ENCODE measurements at places on chromosomes 7 and 10. TPM values are rescaled to one million over a fixed set of nuclear protein-coding genes. Genes with fewer than 3 reads are reported as not detected.

Gene FAM131B
- 10.6 TPM for total RNA-seq

Gene CHPF2
- 30.5 TPM for total RNA-seq

Gene STEAP1B
- not detected for total RNA-seq

Gene TRPV5
- total RNA-seq = 0.34 TPM

Gene ORC5
- total RNA-seq = 61.9 TPM

DNA sequence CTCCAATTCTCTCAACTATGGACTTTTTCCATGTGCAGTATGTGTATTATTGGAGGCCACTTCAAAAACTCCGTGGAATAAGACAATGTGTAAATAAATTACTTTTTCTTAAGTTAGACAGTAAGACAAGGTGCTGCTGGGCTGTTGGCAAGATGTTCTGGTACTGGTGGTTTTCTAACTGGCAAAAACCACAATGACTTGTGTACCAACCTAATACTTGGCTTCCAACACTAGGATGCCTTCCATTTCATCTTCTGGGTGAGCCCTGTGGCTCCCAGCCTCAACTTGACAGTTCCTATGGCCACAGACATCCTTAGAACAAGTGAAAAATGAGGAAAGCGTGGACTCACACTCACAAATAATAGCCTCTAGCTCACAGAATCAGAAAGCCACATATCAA, 77.0 kb downstream of the OSBPL3 start:
- DNase-seq = no peak

- no peak for DNase-seq
Observed at GRCh38 chr7:44313016-44313415, 12.4 kb downstream of the CAMK2B start.

- no peak for DNase-seq
Observed at GRCh38 chr7:98807068-98808048, 62.5 kb downstream of the TMEM130 start.

DNA sequence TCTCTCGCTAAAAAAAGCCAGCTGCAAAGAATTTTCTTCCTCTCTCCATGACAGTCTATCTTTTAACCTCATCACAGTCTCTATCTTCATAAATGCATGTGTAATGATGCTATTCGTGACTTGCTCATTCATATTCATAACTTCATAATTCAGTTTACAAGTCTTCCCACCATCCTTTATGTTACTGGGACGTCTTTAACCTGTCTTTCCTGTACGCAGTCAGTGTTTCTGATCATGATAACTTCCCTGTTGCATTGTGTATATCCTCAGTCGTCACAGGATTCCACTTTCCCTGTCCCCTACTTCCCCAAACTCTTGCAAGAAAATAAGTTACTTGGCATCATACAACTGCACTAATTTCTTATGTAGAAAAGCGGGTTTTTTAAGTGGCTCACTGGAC, 165.6 kb upstream of the ASAH2 start:
- no peak for DNase-seq

GRCh38 chr10:61487506-61487905, 34.3 kb upstream of the TMEM26 start:
- DNase-seq = no peak

DNA sequence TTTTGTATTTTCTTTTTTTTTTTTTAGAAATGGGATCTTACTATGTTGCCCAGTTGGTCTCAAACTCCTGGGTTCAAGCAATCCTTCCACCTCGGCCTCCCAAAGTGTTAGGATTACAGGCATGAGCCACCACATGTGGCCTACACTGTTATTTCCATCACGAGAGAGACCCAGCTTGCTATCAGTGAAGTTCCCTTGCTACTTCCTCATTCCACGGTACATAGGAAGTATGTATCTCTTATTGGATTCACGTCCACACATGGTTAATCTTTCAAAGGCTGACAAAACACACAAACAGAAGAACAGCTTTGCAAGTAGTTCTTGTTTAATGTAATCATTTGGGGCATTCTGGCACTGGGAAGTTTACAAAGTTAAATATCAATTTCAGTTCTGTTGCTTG, 50.9 kb downstream of the DCLRE1A start:
- DNase-seq = no peak

DNA sequence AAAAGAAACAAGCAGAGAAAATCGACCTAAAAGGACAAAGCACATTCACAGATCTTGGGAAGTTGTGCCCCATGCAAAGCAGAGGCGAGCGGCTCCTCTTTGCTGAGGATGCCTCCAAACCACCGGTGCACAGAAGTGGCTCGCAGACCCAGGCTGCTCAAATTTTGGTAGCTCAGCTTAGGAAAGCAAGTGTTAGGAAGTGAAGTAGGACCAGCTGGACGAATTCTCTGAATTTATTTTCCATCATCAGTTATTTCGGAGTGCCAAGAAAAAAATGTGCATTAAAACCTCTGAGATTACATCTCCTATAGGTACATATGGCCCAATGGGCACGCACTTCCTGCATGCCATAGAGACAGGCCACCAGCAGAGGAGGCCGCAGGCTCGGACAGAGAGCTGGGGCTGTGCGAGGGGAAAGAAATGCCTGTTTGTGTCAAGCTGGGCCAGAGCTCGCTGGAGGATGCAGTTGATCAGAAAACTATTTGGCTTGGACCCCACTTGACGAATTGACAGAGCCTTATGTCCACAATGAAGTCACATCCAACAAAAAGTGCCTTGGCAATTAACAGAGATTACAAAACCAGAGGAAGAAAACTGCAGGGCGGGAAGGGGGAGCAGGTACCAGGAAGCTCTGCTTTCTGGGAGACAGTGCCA, 122.3 kb upstream of the LYZL2 start:
- peak; percentile 82 for DNase-seq

GRCh38 chr7:2629746-2630681, 1.8 kb upstream of the TTYH3 start:
- no peak for DNase-seq

GRCh38 chr7:101205901-101206664, 5.2 kb upstream of the MOGAT3 start:
- no peak for DNase-seq

DNA sequence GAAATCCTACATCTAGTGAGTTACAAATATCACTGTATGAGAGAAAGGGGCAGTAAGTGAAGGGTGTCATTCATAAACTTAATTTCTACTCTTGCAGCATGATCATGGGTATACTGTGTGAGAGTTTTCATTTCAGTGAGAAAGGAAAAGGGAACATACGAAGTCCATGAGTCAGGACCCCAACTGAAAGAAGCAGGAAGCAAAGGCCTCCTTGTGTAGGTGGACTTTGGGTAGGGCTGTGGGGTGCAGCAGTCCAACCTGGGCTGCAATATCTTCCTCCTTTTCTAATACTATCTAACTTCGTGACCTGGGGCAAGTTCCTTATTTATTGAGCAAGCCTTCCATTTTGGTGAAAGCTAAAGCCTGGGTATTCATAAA, 248.2 kb upstream of the TCF7L2 start:
- no peak for DNase-seq

- no peak for DNase-seq
Observed at GRCh38 chr7:1693991-1694524, 24.0 kb downstream of the ELFN1 start.

DNA sequence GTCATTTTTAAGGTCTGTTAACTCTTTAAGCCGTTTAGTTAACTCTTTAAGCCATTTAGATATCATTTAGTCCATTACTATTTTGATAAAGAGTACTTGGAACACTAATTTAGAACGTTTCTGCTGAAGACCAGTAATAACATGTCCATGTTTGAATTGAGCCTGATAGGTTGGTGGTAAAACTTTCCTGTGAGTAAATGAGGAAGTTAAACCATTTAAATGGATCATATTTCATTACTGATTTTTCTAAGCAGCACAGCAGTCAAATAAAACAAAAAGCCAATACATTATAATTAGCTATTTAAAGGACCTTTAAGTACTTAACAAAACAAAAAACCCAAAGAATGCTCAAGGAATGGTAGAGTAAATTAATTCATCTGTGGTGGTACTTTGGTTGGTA, 29.4 kb downstream of the PHTF2 start:
- no peak for DNase-seq

- DNase-seq = no peak
Observed at GRCh38 chr7:158103378-158103777, 484.2 kb downstream of the PTPRN2 start.
